Activated T-helper 2 cell treated with anti-CD3 and anti-CD28 coated beads, Interferon-gamma antibody, Interleukin-2, Interleukin-4, amounts not matched to agents 10 μg/mL and 5 μg/mL and 100 μg/mL, durations not matched to agents 14 hours and 24 hours and 36 hours (primary cell): ENCODE measurements at places on chromosomes 5 and 9. TPM values are rescaled to one million over a fixed set of nuclear protein-coding genes. Genes with fewer than 3 reads are reported as not detected.

DNA sequence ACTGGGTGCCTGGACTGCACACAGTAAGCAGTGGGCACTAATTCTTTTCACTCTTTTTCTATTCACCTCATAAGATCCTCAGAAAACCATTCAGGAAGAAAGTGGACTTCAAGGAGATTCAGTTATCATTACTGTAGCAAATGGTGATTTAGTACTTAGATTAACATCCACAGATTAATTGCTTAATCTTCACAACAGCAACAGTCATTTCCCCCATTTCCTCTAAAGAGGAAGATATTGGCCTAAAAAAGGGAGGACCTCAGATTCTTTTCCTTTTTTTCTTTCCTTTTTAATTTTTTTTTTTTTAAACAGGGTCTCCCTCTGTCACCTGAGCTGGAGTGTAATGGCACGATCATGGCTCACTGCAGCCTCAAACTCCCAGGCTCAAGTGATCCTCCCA, 64.4 kb downstream of the AUH start:
- H3K4me3 ChIP-seq, result no peak overlapping the region
- no peaks in the 10 kb centered on the region for H3K27me3 ChIP-seq
- no peak for DNase-seq
- no peak overlapping the region for H3K27ac ChIP-seq
- H3K4me1 ChIP-seq, result peaks cover 11% of the 10 kb centered on the region

DNA sequence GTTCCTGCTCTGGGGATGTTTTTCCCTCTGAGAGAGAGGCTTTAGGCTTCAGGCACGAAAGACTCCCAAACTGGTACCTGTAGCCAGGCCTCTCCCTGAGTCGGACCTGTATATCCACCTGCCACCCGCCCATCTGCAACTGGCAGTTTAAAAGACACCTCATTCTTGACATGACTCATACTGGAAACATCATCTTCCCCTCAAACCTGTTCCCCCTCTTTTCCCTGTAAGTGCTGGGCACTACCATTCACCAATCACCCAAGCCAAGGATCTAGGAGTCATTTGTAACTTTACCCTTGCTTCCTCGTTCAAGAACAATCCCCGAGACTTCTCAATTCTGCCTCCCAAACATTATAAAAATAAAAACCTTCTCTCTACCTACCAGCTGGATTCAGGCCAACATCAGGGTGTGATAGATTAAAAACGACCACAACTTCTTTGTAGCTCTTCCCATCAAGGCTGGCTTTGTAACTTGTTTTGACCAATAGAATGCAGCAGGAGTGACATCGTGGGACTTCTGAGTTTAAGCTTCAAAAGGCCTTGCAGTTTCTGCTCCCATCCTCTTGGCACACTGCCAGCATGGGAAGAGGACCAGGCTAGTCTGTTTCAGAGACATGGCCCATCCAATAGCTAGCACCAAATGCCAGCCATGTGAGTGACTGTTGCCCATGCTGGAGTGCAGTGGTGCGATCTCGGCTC, 1.8 kb upstream of the WDR31 start:
- H3K27ac ChIP-seq, result peak overlapping the region; percentile 84
- no peaks in the 10 kb centered on the region for H3K36me3 ChIP-seq
- DNase-seq, result no peak
- H3K4me3 ChIP-seq, result peak overlapping the region; percentile 50
- H3K27me3 ChIP-seq, result no peaks in the 10 kb centered on the region

DNA sequence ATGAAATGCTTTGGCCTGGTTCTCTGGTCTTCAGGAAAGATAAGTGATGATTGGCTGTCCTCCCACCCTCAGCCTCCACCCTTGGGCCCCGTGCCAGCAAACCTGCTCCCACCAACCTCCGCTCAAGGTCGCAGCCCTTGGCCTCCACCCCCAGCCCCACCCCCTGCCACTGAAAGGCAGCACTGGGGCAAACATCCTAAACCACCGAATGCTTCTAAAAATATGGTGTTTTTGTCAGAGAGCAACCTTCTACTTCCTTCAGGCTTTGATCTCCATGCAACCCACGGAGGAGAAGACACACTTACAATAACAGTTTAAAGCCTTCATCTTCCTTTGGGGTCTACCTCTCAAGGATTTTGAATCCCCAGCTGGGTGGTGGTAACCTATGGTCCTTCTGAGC, 24.0 kb upstream of the TCF7 start:
- no peak overlapping the region for H3K27ac ChIP-seq
- H3K4me1 ChIP-seq, result peaks cover 44% of the 10 kb centered on the region
- no peaks in the 10 kb centered on the region for H3K36me3 ChIP-seq
- no peak overlapping the region for H3K4me3 ChIP-seq

DNA sequence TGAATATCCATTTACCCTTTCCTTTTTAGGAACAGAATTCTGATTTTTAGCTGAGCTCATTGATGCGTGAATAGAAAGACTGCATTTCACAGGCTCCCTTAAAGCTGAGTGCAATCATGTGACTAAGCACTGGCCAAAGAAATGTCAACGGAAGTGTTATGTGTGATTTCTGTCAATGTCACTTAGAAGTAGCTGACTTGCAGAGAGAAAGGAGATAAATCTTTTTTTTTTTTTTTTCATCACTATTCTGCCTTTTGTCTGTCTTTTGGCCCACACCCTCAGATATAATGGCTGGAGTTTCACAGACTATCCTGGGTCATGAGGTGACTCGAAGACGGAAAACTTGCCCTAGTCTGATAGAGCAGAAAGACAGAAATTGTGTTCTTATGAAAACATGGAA, 39.3 kb upstream of the SLC27A6 start:
- H3K27me3 ChIP-seq, result no peaks in the 10 kb centered on the region
- no peak overlapping the region for H3K27ac ChIP-seq
- H3K4me1 ChIP-seq, result no peaks in the 10 kb centered on the region
- no peaks in the 10 kb centered on the region for H3K36me3 ChIP-seq
- no peak overlapping the region for H3K4me3 ChIP-seq

DNA sequence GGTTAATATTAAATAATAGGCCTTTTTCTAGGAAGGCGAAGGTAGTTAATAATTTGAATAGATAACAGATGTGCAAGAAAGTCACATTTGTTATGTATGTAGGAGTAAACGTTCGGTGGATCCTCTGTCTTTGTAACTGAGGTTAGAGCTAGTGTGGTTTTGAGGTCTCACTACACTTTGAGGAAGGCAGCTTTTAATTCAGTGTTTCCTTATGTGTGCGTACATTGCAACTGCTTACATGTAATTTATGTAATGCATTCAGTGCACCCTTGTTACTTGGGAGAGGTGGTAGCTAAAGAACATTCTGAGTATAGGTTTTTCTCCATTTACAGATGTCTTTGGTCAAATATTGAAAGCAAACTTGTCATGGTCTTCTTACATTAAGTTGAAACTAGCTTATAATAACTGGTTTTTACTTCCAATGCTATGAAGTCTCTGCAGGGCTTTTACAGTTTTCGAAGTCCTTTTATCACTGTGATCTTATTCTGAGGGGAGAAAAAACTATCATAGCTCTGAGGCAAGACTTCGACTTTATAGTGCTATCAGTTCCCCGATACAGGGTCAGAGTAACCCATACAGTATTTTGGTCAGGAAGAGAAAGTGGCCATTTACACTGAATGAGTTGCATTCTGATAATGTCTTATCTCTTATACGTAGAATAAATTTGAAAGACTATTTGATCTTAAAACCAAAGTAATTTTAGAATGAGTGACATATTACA, 45.7 kb downstream of the TGFBR1 start:
- peaks cover 6% of the 10 kb centered on the region for H3K27me3 ChIP-seq
- H3K4me3 ChIP-seq, result no peak overlapping the region
- peaks cover 55% of the 10 kb centered on the region for H3K36me3 ChIP-seq
- no peak overlapping the region for H3K27ac ChIP-seq

Gene NEUROG1
- not detected in 2 replicates for total RNA-seq

DNA sequence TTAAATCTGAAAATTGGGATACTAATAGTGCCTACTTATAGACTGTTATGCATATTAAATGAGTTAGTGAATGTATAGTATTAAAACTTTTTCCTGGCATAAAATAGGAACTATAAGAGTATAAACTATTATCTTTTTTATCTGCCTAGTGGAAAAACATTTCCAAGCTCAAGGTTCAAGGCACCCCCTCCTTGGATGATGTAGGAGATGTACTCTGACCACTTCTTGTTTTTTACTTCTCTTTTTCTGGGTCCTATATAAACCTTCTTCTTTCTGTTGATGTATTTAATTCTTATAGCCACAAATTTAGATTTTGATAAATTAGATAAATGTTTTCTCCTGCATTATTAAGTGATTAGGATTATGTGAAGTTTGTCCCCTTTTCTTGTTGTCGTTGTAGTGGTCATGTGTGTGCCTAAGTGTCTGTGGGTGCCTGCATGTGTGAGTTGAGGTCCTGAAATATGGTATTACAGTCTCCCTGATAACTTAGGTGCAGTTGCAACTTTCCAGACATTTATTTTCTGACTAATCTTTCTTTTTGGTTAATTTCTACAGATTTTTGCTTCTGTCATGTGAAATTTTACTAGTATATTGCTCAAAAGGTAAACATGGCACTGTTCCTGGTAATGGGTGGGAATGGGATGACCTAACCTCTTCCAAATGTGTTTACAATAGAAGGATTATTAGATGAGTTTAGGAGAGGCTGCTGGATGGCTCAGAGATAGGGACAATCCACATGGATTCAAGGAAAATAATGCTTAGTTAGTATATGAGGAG, 160.8 kb upstream of the CDKN2B start:
- H3K4me3 ChIP-seq, result no peak overlapping the region
- H3K36me3 ChIP-seq, result no peaks in the 10 kb centered on the region
- H3K4me1 ChIP-seq, result peaks cover 5% of the 10 kb centered on the region
- no peak for DNase-seq
- no peak overlapping the region for H3K27ac ChIP-seq
- H3K27me3 ChIP-seq, result peaks cover 25% of the 10 kb centered on the region

Gene RANBP3L
- total RNA-seq, result not detected in 2 replicates

Gene PCDHGA10
- total RNA-seq, result 0.21 and 0.34 TPM in 2 replicates

- H3K27me3 ChIP-seq, result no peaks in the 10 kb centered on the region
- no peak overlapping the region for H3K27ac ChIP-seq
These were observed 33.1 kb downstream of the ANKRD31 start for GRCh38 chr5:75203604-75204003.

GRCh38 chr9:110801426-110801825, 132.8 kb downstream of the MUSK start:
- no peak for DNase-seq
- no peak overlapping the region for H3K27ac ChIP-seq
- H3K4me3 ChIP-seq, result no peak overlapping the region
- H3K36me3 ChIP-seq, result no peaks in the 10 kb centered on the region

Gene ATOX1
- total RNA-seq, result 69.8 and 82.8 TPM in 2 replicates

DNA sequence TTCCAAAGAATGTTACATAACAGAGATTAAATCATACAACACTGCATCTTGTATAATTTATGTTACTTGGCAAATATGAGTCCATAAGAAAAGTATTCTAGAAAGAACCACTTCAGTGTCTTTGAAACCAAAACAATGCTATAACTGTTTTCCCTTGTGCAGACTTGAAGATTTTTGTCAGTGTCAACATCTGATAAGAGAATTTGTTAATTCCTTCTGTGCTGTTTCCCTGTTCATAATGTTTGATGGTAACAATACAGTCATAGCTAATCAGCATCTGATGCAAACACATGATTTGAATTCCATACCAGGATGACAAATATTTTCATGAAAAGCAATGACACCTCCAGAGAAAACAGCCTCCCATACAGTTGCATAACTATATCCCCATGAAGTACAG, 306.8 kb downstream of the SEMA5A start:
- no peaks in the 10 kb centered on the region for H3K36me3 ChIP-seq
- no peak for DNase-seq
- H3K27me3 ChIP-seq, result no peaks in the 10 kb centered on the region
- H3K4me1 ChIP-seq, result no peaks in the 10 kb centered on the region
- no peak overlapping the region for H3K4me3 ChIP-seq
- no peak overlapping the region for H3K27ac ChIP-seq

DNA sequence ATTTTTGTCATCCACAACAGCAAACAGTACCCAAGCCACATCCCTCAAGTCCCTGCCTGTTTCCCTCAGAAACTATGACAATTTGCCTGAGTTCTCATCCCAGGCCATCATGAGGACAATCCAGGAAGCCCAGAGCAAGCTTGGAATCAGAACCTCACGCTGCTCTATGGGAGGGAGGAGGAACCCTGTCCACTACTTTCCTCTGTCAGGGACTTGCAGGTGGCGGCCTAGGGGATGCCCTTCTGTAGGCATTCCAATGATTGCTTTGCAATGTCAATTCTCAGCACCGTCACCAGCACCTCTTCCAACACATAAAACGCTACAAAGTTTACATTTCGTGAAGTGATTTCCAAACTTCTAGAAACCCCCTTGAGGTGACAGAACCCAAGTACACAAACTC, 170.4 kb upstream of the FSTL4 start:
- no peak for DNase-seq
- H3K4me3 ChIP-seq, result no peak overlapping the region

DNA sequence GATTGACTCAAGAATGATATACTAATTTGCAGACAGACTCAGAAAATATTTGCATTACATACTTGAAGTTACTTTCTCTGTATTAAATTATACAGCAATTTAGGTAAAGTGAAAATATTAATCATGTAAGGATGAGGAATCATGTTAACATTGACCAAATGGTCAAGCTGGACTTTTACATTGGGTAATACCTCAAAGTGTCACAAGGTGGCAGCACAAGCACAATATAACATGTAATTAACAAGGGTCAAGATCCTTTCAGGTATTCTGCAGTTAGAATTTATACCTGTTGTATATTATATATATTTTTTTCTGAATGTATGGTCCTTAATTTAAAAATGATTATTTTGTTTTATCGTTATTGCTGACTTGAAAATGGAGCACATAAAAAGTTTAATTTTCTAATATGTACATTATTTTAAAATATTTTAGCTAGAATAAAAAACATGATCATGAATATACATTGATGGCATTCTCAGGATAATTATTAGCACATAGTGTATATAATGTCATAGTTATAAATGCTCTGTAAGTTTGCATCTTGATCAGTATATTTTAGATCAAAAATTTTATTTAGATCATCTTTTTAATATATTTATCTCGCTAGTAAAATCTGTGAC, 8.6 kb downstream of the HAPLN1 start:
- H3K4me1 ChIP-seq, result no peaks in the 10 kb centered on the region
- no peak overlapping the region for H3K4me3 ChIP-seq
- peaks cover 3% of the 10 kb centered on the region for H3K27me3 ChIP-seq
- H3K27ac ChIP-seq, result no peak overlapping the region
- no peaks in the 10 kb centered on the region for H3K36me3 ChIP-seq

Gene POLK
- total RNA-seq, result 41.4 and 42.6 TPM in 2 replicates

DNA sequence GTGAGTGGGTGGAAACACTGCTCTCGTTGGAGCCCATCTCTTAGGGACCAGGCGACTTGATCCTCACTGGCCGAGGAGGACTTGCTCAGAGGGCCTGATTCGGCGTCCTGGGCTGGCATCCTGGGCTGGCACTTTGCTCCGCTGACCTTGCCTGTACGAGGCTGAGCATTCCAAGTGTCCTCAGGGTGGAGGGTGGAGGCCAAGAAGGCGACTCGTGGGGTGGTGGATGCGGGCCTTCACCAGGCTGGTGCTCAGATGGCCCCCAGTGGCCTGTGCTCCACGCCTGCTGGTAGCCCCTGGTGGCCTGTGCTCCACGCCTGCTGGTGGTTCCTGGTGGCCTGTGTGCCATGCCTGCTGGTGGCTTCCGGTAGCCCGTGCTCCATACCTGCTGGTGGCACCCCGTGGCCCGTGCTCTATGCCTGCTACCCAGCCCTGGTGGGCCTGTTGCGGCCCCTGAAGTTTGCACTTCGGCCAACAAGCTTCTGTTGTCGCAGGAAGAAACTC, 42.9 kb downstream of the PHF2 start:
- DNase-seq, result no peak
- H3K27me3 ChIP-seq, result no peaks in the 10 kb centered on the region
- no peaks in the 10 kb centered on the region for H3K4me1 ChIP-seq
- H3K36me3 ChIP-seq, result no peaks in the 10 kb centered on the region
